Chondrocyte (in vitro differentiated cells): ENCODE measurements at places on chromosomes 13 and 19. TPM values are rescaled to one million over a fixed set of nuclear protein-coding genes. Genes with fewer than 3 reads are reported as not detected.

DNA sequence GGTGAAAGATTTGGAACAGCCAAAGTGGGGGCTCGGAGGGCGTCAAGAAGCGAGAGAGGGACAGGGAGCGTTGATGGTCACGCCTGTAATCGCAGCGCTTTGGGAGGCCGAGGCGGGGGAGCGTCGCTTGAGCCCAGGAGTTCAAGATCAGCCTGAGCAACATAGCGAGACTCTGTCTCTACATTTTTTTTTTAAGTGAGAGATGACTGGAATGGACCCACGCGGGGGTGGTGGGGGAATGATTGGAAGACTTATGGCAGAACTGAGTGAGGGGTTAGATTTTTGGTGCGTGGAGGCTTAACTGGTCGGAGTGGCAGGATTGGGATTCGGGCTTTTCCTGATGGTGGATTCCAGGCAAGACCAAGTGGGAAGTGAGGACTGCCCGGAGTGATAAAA, 725 bp downstream of the PSMD8 start:
- DNase-seq = no peak

DNA sequence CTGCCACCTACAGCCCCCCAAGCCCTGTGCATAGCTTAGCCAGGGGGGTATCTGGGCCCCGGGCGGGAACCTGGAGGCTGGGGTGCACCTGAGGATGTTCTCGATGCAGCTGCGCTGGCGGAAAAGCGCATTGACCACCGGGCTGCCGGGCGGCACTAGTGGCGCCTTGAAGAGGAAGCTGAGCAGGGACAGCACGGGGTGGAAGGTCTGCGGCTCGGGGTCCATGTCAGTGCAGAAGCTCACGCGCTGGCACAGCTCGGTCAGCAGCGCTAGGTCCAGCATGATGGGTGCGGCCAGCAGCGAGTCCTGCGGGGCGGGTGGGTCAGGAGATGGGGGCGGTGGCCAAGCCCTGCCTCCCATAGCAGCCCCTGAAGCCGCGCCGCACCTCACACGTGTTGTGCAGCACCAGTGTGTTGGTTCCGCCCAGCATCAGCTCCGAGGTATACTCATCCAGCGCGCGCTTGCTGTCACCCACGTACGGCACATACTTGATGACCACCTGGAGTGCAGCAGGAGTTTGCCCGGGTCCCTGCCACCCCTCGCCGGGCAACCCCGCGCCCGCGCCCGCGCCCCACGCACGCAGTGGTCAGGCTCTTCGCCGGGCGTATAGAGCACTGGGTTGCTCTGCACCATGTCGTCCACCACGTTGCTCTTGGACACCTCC, 2.6 kb downstream of the ISYNA1 start:
- no peak for DNase-seq

DNA sequence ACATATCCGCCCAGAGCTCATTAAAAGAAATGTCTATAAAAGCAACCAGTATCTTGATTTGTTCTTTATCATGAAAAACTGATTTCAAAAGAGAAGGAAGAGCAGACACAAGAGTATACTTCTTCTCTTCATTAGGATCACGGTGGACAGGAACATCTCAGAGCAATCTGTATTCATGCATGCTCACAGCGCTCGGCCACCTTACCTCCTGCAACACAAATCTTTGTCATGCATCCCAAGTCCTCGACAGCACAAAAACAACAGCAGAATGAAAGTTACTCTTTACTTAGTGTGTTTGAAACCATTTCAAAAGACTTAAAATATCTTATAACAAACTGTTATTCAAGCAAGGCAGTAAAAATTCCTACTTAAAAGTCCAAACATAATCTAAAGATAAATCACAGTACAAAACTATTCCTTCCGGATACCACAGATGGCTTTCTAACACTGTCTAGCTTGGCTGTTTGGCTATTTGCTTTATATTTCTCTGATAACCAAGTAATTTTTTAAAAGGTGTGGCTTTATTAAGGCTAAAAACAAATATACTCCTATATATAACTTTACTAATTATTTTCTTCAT, 174.5 kb downstream of the TBC1D4 start:
- no peak for DNase-seq

DNA sequence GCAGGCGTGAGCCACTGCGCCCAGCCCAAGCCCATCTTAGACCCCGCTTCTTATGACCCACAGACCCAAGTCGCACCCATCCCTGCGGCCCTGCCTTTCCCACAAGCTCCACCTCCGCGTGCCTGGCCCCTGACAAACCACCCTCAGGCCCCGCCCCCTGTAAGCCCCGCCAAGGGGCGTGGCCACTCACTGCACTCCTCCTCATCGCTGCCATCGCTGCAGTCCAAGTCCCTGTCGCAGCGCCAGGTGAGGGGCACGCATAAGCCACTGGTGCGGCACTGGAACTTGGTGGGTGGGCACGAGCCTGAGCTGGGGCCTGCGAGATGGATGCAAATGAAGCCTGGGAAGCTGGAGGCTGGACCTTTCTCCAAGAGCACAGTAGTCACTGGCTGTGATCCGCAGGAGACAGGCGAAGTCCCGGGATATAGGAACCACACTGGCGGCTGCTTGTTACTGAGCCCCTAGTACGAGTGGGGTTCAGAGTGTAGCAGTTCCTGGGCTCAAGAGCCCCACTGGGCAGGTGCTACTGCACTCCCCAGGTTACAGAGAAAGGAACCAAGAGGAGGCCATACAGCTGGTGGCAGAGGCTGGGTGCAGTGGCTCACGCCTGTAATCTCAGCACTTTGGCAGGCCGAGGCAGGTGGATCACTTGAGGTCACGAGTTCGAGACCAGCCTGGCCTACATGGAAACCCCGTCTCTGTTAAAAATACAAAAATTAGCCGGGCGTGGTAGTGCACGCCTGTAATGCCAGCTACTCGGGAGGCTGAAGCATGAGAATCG, 3.1 kb downstream of the CD320 start:
- DNase-seq = peak; percentile 87

DNA sequence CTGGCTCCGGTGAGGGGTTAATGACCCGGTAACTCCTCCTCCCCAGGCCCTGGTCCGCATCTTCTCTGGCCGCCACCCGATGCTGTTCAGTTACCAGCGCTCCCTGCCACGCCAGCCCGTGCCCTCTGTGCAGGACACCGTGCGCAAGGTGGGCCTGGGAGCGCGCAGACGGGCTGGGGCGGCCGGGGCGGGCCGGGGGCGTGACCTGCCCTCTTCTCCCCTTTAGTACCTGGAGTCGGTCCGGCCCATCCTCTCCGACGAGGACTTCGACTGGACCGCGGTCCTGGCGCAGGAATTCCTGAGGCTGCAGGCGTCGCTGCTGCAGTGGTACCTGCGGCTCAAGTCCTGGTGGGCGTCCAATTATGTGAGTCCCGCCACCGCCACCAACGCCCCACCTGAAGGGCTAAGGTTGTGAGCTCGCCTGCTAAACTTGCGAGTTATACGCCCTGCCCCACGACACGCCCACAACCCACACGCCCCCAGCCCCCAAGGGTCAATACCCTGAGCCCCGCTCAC, 10.4 kb downstream of the CPT1C start:
- no peak for DNase-seq

DNA sequence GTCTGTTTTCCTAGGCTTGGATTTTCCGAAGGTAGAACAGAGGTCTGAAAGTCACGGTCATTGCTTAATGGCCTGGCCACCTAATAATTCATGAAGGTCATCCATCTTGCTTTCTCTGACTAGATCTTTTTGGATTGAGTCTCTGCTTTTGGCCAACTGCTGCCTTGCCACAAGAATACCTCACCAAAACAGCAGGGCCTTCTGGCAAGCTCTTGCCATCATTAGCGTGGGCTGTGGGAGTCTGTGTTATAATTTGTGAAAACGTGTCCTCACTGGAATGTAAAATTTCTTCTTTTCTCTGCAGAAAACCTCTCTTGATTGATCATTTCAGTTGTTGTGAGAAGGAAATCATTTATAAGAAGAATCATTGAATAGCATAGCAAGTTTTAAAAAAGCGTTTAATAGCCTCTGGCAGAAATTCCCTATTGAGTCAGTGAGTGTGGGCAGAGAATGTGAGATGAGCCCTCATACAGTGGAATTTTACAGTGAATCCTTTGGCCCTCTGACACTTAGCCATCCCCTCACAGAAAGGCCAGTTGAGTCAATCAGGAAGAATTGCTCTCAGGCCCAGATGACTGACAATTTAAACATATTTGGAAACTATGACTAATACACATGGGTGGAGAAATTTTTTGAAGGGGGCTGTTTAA, 43.2 kb upstream of the ERICH6B start:
- no peak for DNase-seq

GRCh38 chr13:84962141-84962750, 837.0 kb downstream of the SLITRK6 start:
- DNase-seq = peak; percentile 51

DNA sequence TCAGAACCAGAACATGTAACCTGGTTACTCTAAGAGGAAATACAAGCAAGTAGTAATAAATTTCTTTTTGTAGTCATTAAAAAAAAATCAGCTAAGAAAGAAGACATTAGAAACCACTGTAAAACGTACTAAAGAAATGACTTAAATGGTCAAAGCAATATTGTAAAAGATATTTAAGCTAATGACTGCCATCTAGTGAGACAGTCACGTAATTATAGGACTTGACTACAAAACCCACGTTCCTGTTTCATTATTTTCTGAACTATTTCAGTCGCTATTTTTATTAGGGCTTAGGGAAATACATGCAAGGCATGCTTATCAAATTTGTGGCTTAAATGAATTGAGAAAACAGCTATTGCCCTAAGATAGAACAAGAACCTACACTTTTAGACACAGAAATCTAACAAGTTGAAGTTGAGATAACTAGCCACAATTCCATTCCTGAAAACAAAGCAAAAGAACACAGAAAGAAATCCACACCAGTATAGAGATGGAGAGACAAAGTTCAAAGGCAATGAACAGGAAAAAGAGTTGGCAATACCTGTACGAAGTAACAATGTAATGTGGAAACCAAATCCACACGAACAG, 17.9 kb downstream of the ALG5 start:
- DNase-seq = no peak

- no peak for DNase-seq
Measured at GRCh38 chr13:95184317-95184716, 116.9 kb downstream of the ABCC4 start.

- no peak for DNase-seq
Measured at GRCh38 chr13:102128216-102128810, 273.5 kb downstream of the FGF14 start.

DNA sequence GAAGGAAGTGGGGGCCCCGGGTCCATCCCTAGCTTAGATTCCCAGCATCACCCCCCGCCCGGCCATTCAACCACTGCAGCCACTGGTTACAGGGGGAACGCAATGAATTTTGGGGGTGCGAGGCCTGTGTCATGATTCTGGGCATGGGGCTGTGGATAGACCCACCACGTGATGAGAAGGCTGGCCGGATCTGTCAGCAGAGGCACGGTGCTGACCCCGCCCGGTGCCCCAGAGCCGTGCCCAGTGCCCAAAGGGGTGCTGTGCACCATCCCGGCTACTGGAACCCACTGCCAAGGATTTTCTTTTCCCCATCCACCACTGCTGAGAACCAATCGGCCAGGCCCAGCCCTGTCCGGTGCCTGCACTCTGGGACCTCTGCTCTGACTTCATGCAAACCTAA, 27.4 kb downstream of the CLEC4M start:
- DNase-seq = no peak

- DNase-seq = no peak
Measured at GRCh38 chr13:96527497-96527896, 437.6 kb downstream of the HS6ST3 start.

GRCh38 chr13:73069206-73069805, 10.5 kb downstream of the KLF5 start:
- no peak for DNase-seq

The CBY2 gene
- total RNA-seq = not detected in 3 replicates

The ACP7 gene
- total RNA-seq = not detected in 3 replicates

The HSPB6 gene
- 0.75 to 5.7 TPM (median 5.0 TPM) in 3 replicates for total RNA-seq

The IQCN gene
- 1.6 to 4.0 TPM (median 2.4 TPM) in 3 replicates for total RNA-seq

The CNFN gene
- 0.89 TPM in 1 of 3 replicates, not detected in the others for total RNA-seq

The ZNF14 gene
- total RNA-seq = 3.3 to 5.0 TPM (median 3.4 TPM) in 3 replicates

The EDNRB gene
- 0.12 TPM in 1 of 3 replicates, not detected in the others for total RNA-seq

The KCNN4 gene
- 2.3 to 3.3 TPM (median 2.9 TPM) in 3 replicates for total RNA-seq

The PSG11 gene
- not detected in 3 replicates for total RNA-seq
